AG10803 (cell line): ENCODE measurements at places on chromosomes 11 and 22.
A peak's percentile ranks its signal among the peaks of the same experiment; 100 is the strongest.

GRCh38 chr22:46549971-46550641 is 12.7 kb upstream of the CELSR1 start:
- no peak for DNase-seq

- no peak for DNase-seq
Measured at GRCh38 chr11:121082219-121082618, 18.8 kb upstream of the TECTA start.

- no peak for DNase-seq
Measured at GRCh38 chr11:13421561-13421960, 41.5 kb downstream of the BTBD10 start.

DNA sequence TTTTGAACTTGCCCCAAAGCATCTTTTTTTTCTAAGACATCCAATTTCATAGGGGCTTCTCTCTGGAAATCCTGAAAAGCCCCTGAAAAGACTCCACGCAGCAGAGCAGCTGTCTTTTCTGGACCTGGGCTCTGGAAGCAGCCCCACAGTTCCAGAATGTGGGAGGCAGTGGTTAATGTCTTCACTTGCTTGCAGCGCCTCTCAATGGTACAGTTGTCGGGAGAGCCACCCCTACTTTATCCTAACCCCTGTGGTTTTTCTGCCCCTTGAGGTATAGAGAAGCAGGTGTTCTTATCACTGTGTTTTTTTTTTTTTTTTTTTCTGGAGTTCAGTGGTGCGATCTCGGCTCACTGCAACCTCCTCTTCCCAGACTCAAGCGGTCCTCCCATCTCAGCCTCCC is 83.4 kb upstream of the SORL1-AS1 start:
- DNase-seq, result no peak

- DNase-seq, result no peak
Measured at GRCh38 chr11:67165623-67166022, 46.6 kb downstream of the KDM2A start.

DNA sequence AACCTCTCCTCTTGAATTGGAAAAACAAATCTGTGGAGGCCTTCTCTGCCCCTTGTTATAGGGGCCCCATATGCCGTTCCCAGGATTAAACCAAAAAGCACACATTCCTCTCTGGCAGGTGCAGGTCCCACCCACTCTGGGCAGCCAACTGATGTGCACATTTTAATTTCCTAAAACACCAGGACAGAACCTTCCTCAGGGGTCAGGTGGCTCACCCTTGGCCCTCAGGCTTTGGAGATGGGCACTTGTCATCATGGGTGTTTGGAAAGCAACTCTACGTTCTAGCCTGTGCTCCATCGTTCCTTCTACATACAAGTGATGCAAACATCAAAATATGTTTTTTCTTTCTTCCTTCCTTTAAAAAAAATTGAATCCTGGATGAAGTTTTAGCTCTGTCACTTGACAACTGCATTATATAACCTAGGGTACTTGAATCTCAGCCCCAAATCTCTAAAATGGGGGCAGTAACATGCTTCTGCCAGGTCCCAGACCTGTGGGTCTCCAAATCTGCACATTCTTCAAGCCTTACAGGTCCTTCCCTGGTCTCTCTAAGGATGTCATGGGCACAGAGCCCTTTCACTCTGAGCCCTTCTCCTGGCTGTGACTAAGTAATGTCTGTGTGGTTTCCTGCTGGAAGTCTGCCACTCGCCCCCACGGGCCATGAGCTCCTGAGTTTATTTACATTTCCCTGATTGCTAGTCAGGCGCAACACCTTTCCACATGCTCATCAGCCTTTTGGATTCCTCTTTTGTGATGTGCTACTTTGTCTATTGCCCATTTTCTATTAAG is 43.8 kb downstream of the KCNQ1OT1 start:
- DNase-seq, result peak; percentile 33

GRCh38 chr11:111788051-111788450 is 21.9 kb upstream of the PPP2R1B start:
- no peak for DNase-seq

DNA sequence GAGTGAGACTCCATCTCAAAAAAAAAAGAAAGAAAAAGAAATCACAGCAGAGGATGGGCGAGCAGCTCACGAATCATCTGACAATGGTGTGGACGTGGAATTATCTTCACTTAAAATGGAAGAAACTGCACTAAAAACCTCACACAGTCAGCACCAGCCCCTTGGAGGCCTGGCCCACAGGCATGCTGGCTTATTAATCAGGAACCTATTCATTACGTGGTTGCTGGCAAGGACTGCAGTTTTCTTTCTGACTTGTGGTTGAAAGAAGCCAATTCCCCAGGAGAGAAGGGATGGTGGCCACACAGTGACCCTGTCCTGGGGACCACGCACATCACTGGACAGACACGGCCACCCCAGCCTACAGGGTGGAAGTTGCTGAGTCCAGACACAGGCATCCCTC is 401.1 kb downstream of the CTTN start:
- DNase-seq, result peak; percentile 14

GRCh38 chr22:28594797-28595462 is 84.7 kb downstream of the TTC28 start:
- DNase-seq, result peak; percentile 81

GRCh38 chr11:83193315-83194280 is at the start of gene ANKRD42:
ANKRD42 (plus strand) TSS chr11:83193712; CDS start chr11:83194671, 959 bp downstream.
- DNase-seq, result peak; percentile 95

GRCh38 chr22:26205494-26205893 is 36.2 kb downstream of the SEZ6L start:
- no peak for DNase-seq

GRCh38 chr22:22710719-22711531 is 66.5 kb downstream of the GGTLC2 start:
- DNase-seq, result peak; percentile 24

DNA sequence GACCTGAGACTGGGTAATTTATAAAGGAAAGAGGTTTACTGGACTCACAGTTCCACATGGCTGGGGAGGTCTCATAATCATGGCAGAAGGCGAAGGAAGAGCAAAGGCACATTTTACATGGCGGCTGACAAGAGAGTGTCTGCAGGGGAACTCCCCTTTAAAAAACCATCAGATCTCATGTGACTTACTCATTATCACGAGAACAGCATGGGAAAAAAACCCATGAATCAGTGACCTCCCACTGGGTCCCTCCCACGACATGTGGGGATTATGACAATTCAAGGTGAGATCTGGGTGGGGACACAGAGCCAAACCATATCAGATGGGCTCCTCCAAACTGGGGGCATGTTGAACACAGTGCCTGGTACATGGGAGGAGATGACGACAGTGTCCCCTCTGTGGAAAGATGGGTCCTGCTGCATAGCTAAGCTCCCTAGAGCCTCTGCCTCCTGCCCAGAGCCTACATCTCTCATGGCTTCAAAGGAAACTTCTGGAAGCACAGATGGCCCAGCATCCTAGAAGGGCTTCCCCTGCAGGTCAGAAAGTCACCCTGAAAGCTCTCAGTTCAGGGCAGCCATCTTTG is 46.1 kb downstream of the MYEOV start:
- DNase-seq, result no peak

DNA sequence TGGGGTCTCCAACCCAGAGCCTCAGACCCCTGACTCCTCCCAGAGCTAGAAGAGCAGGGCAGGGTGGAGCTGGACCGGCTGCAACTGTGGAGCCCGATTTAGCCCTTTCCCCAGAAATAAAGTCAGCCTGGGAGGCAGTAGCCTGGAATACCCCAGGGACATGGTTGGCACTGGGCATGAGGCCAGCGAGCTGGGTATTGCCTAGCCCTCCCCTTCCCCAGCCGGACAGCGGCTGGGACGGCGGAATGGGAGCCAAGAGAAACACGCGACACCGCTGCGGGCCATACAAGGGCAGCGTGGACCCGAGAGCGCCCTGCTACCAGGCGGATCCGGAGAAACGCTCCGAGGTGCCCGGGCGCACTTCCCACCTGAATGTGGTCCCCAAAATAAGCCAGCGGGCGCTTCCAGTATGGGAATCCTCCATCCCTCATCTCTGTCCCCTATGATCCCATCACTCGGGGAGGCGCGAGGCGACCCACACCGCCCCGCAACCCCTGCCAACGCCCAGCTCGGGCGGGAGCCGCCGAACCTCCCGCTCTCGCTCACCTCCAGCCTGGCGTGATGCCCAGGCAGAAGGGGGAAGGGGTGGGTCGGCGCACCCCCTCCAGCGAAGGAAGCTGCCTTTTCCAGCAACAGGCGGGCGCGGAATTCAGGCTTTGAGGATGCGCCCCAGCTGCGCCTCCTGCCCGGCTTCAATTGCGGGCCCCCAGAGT is 758 bp downstream of the MCAM start:
- no peak for DNase-seq

GRCh38 chr11:61514050-61514917 is 5.7 kb downstream of the LRRC10B start:
- DNase-seq, result no peak

- DNase-seq, result no peak
Measured at GRCh38 chr11:35938231-35938630, 5.6 kb upstream of the LDLRAD3 start.

- peak; percentile 33 for DNase-seq
Measured at GRCh38 chr11:92978271-92979111, 9.0 kb downstream of the MTNR1B start.

- DNase-seq, result no peak
Measured at GRCh38 chr22:49490692-49491091, 337.0 kb downstream of the BRD1 start.

- DNase-seq, result peak; percentile 21
Measured at GRCh38 chr11:32792948-32793475, 1.4 kb downstream of the CCDC73 start.

DNA sequence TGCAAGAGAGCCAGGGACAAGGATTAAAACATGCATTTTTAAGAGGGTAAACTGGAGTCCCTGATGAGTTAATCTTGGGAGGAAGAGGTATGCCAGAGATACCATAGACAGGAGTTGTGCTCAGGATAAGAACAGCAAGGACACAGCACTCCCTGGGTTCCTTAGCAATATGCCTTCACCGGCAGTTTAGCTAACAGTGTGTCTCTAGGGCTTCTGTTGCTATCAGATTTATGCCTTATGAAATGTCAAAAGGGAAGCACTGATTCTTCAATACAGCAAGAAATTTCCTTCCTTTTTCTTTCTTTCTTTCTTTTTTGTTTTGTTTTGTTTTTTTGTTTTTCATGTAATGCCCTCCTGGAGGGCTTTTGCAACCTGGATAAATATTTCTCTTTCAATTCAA is 71.3 kb upstream of the LARGE1 start:
- DNase-seq, result no peak

GRCh38 chr11:59267196-59267595 is 54.5 kb upstream of the MPEG1 start:
- DNase-seq, result no peak

GRCh38 chr22:31439808-31440207 is 40.4 kb downstream of the DRG1 start:
- DNase-seq, result no peak

- DNase-seq, result peak; percentile 26
Measured at GRCh38 chr11:42770444-42771065, 541.2 kb upstream of the API5 start.

DNA sequence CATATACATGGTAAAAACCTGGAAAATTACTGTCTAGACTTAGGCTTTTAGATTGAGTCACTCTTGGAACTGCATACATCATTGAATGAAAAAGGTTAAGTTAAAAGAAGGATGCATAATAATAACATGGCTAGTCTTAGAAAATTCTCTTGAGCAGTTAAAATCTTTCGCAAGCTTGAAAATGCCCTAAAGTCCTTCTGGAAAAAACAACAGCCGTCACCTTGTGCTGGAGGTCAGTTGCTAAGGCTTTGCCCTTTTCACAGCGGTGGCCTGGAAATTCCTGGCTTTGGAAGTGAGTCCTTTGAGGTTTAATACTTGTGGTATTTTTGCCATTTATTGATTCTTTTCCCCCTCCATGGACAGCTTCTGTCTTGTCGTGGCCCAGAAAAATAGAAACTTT is 17.4 kb upstream of the FBLN1 start:
- DNase-seq, result no peak

- peak; percentile 80 for DNase-seq
Measured at GRCh38 chr11:66020618-66021357, 5.5 kb downstream of the CATSPER1 start.

DNA sequence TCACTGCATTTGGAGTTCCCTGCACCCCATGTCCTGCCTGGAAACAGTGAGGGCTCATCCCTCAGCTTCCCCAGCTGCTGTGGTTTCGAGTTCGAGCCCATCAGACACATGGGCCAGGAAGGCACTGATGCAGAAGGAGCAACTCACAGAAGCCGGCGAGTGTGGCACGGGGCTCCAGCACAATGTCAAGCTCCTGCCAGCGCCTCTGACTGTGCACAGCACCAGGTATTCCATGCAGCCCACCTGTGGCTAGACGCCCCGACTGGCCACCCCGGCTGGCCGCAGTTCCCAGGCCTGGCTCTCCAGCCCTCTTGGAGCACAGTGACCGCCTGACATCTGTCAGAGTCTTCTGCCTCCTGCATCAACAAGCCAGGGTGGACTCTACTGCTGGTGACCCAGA is 419.4 kb downstream of the SHANK2 start:
- DNase-seq, result no peak

DNA sequence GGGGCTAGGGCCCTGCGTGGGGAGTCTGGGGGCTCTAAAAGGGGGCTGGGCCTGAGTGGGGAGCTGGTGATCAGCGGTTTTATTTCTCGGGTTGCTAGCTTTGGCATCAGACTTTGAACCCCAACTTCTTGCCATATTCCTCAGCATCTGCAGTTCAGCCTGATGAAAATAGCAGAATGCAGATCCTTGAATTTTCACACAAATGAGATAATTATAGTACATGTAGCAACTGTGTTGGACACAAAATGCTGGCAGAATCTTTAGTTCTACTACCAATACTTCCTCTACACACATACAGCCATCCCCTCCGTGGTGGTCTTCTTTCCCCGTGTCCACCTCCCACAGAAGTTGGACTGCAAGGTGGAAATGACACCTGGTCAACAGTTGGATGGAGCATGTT is 1.5 kb downstream of the ZC3H7B start:
- DNase-seq, result no peak

DNA sequence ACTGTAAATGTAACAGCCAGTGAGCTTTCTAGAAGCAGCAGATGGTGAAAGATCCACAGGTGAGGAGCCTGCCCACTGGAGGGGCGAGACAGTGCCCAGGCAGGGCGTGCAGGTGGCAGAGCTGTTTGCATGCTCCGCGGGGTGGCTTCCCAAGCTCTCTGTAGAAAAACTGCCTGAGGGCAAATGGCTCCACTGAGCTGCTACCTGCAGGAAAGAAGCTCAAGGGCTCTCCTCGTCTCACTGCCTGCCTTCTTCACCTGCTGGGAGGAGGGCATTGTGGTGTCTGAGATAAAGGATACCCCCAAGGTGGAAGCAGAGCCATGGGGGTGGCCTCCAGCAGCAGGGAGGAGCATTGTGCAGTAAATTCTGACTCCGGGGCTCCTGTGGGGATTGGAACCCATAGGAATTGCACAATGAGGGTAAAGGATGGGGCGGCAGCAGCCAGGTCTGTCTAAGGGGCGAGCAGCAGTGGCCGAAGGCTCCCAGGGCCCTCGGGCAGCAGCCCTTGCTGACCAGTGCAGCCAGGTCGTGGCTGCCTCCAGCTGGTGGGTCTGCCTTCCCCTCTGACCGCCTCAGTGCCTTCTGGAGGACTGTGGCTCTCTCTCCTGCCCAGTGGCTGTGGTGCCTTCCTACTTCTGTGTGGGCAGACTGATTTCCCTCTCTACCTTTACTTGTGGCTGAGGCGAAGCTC is 28.0 kb upstream of the CABP7 start:
- no peak for DNase-seq

GRCh38 chr11:104343578-104343977 is 179.6 kb upstream of the PDGFD start:
- DNase-seq, result no peak
